Muscle of arm (tissue), 14 donors: ENCODE measurements at places on chromosomes 12 and 14. TPM values are rescaled to one million over a fixed set of nuclear protein-coding genes. Genes with fewer than 3 reads are reported as not detected.

NOVA1 gene
- 12.0 TPM for polyA plus RNA-seq

ESYT1 gene
- polyA plus RNA-seq, result 80.6 TPM

BEGAIN gene
- polyA plus RNA-seq, result 5.7 TPM

ACOT6 gene
- not detected for polyA plus RNA-seq

NCAPD2 gene
- 28.7 TPM for polyA plus RNA-seq

MLXIP gene
- polyA plus RNA-seq, result 62.2 TPM

ASB2 gene
- 10.5 TPM for polyA plus RNA-seq

OVCH1 gene
- not detected for polyA plus RNA-seq

PSMD9 gene
- polyA plus RNA-seq, result 45.9 TPM
